Aorta (tissue), 5 donors: ENCODE measurements at places on chromosomes 16 and 17. TPM values are rescaled to one million over a fixed set of nuclear protein-coding genes. Genes with fewer than 3 reads are reported as not detected.

Gene TOM1L1
- total RNA-seq, result 38.2 TPM

Gene RMI2
- total RNA-seq, result 1.7 TPM

Gene NLRP1
- 35.2 TPM for total RNA-seq

Gene MVD
- 26.6 TPM for total RNA-seq

Gene CCL7
- not detected for total RNA-seq

Gene DNAI2
- total RNA-seq, result not detected

Gene SSTR5
- total RNA-seq, result not detected
